Psoas muscle (tissue), 8 donors: ENCODE measurements at places on chromosomes 6 and 20.

DNA sequence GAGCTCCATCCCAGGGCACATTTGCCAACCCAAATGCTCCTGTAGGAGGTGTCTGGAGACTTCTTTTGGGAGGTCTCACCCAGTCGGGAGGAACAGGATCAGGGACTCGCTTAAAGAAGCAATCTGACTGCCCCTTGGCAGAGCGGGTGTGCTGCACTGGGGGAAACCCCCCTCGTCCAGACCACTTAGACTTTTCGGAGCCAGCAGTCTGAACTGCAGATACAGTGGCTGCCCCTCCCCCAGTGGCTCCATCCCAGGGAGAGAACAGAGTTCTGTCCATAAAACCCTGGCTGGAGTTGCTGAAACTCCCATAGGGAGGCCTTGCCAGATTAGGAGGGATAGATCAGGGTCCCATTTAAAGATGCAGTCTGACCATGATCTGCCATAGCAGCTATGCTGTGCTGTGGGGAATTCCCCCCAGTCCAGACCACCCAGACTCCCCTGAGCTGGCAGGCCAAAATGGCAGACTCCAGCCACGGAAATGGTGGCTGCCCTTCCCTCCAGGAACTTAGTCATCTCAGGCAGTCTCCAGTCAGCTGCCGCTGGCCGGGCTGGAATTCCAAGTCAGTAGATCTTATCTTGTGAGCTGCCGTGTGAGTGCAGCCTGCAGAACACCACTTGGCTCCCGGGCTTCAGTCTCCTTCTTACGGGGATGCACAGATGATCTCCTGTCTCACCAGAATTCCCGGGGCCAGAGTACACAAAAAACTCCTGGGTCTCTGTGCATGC, 278.1 kb upstream of the SASH1 start:
- no peak for DNase-seq

GRCh38 chr6:162069995-162070394, 657.6 kb downstream of the PRKN start:
- no peak for DNase-seq

- no peak for DNase-seq
Measured at GRCh38 chr20:31572042-31572700, 32.9 kb upstream of the ID1 start.

DNA sequence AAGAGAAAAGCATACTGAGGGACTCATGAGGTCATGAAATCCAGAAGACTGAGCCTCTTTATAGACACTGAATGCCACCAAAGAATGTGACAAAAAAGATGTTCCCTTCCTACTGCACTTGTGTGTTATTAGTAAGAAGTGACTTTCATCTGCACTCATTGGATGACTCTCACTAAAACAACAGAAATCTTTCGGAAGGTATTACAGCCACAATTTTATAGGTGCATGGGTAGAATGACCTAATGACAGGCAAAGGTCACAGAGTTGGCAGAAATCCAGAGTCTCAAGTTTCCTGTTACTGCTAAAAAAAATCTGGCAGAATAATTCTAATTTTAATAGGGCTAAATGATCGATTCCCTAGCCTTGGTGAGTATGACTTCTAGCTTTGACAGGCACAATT, 13.3 kb downstream of the PKHD1 start:
- no peak for DNase-seq

DNA sequence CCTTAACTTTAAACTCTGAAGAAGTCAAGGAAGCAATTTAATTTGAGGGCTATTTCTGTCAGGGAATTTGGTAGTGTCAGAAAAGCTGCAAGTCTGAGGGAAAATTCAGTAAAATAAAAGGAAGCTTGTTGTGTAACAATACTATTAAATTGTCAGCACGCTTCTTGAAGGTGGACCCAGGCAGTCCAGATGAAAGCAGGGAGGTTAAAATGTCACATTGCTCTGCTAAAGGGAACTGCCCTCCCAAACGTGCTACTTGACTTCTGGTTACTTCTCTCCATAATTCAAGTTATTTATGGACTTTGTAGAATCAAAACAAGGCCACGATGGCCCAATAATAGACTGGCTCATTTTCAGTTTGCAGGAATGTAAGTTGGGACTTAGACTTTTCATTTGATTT, 28.2 kb upstream of the ARMC2 start:
- no peak for DNase-seq

DNA sequence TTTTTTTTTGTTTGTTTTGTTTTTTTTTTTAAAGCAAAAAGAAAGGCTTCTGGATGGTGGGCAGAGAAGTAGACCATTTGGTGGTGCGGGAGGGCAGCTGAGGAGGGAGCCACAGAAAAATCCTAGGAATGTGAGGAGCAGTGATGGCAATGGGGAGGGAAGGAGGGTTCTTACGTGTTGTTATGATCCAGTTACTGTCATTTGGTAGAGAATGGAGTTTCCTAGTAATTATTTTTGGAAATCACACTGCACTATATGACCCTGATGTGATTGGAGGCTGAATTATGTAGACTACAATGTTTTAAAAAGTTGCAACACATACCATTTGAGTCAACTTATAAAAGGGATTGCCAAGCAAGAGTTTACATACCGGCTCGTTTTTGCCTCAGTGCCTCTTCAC, 22.1 kb downstream of the ADGRF5 start:
- no peak for DNase-seq

DNA sequence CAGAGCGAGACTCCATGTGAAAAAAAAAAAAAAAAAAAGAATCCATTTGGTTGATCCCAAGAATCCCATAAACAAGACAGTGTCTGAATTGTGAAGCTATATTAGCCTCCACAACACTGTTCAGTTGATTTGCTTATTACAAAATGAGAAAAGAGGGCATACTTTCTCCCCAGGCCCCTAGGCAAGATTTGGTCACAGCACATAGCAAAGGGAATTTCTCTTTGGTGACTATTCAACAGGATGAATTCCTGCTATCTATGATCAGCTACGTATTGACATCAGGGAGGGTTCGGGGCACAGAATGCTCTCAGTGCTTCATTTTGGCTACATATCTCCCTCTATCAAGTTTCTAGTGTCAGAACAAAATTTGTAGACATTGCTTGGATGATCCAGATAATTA, 20.2 kb upstream of the SLC22A3 start:
- DNase-seq, result no peak

DNA sequence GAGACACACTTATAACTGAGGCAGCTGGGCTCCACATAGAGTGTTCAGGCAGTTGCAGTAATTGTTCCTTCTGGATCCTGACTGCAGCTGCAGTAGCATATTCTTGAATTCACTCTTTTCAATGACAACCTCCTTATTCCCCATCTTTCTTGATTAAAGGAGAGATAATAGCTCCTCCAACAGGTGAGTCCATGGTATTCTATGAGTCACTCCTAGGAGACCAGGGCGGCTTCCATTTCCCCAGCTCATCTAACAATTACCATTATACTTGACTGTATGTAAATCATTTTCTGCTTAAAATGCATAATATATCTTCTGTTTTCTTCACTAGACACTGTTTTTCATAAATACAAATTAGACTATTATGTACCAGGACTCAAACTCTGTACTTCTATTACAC, 62.4 kb downstream of the TENT5A start:
- DNase-seq, result no peak

- DNase-seq, result peak; percentile 81
Measured at GRCh38 chr6:32108094-32108627, 977 bp downstream of the TNXB start.

GRCh38 chr6:36863670-36864540, 10.7 kb downstream of the PPIL1 start:
- DNase-seq, result no peak

GRCh38 chr6:3737149-3737830, 14.2 kb downstream of the PXDC1 start:
- no peak for DNase-seq

- DNase-seq, result no peak
Measured at GRCh38 chr20:35326021-35326739, 34.0 kb upstream of the FAM83C start.

DNA sequence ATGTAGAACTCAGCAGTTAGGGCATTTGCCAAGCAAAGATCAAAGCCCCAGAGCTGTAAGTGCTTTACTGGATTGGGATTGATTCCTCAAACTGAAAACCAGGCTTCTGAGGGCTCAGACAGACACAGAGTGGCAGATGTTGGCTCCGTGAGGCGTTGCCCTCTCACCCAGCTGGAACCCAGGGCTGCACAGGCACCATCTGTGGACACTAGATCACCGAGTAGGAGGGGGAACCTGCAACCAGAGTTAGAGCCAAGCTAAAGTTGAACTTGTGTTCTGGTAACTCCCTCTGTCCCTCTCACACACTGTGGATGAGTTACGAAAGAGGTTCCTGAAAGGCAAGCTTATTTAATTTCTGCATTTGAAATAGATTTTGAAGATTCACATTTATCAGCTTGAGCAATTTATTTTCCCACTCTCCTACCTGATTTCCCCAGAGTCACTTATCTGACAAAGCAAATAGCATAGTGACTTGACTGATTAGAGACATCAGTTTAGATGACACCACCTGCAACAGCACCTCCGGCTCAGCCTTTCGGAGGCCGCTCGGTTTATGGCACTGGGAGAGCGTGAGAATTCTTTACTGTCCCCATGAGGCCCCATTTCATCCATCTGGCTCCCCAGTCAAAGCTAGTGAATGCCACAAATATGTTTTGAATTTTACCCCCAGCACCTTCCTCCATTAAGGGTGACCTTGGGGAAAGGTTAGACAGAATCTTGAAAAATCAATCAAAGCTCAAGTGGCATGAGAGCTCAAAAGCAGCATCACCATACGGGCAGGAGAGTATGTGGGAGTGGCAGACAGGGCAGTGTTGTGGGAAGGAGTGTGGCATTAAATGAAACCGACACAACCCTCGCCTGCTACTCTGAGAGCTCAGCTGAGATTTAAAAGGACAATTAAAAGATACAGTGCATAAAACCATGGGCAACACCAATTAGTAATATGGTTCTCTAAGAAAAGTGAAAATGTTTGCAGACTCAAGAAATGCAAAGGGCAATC, 48.5 kb downstream of the RPF2 start:
- DNase-seq, result peak; percentile 81

DNA sequence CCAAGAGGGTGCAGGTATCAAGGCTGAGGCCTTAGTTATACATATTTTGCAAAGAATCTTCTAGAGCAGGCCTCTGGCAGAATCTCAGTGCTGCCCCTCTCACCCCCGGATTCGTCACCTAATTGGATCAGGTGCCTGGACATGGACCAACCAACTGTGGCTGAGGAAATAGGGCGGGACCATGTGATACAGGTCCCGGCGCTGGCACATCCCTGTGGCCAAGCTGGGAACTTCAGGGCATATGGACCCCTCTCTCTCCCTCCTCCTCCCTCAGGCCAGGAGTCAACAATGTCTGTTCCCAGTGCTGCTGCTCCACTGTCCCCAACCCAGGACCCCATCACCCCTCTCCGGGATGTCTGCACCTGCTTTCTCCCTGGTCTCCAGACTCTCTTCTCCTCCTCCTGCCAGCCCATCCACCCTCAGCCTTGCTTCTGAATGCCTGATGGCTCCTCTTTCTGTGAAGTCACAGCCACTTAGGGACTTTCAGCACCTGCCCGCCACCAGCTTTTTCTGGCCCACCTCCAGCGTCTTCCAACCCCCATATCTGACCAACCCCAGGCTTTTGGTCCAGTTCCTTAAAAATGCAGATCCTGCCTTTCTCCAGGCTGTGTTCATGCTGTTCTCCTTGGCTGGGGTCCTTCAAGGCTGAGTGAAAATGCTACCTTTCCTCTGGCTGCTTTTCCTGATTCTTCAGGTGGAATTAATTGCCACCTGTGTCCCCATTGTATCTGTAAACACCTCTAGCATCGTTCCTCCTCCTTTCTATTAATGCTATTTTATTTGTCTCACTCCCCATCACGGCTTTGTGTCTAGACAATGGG, 19.0 kb upstream of the MLN start:
- no peak for DNase-seq

DNA sequence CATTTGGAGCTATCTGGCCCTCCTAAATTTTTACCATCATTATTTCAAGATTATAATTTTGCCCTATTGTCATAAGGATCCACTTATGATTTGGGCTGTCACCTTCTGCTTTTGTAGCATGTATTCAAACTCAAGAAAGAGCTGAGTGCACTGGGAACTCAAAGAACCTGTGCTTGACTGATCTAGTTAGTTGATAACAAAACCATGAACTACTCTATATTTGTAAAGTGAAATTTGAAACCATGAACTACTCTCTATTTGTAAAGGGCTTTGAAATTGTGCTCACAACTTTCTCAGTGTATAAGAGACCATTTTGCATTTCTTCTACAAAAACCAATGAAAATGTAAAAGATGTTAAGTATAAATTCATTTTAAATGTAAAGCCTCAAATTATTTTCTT, 77.5 kb upstream of the POPDC3 start:
- DNase-seq, result no peak

- DNase-seq, result no peak
Measured at GRCh38 chr6:99485395-99485773, 29.8 kb downstream of the USP45 start.

DNA sequence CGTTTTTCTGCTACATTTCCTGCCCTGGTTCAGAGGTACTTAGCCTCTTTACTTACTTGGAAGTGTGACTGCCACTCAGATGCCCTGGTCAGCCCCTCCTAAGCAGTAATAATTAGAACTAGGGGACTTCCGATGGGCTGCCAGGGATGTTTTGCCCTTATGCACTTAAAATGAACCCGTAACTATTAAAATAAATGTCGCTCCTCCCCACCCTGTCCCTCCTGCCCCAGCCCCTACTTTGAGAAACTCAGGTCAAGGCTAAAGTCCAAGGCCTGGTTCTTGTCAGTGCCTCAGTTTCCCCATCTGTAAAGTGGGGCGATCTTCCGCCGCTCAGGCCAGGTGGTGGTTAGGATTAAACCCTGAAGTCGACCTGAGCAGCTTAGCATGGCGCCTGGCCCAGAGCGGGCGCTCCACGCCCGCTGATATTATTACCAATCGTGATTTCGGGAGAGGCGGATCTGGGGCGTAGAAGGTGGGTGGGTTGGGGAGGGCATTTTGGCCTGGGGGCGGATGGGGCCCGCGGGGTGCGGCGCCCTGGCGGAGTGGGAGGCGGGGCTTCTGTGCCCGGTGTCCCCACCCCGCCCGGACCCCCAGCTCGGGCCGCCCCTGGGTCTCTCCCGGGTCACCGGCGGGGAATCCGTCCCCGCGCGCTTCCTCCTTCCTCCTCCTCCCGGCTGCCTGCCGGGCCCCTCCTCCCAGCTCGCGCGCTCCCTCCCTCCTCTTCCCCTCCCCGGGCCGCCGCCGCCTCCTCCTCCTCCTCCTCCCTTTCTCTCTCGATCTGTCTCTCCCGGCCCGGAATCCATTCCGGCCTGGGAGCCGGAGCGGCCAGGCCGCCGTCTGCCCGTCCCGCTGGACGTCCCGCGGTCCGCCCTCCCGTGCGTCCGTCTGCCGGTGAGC, at the start of gene SRC:
TSS of gene SRC (plus strand) at position 802 of the 897 bp plus-strand sequence. CDS start 38,014 bp downstream, outside the sequence.
- DNase-seq, result peak; percentile 86
